ENCODE measurements at places on chromosomes 5 and 9. TPM values are rescaled to one million over a fixed set of nuclear protein-coding genes. Genes with fewer than 3 reads are reported as not detected.

BRIX1 gene
- 67.3 TPM for polyA plus RNA-seq

CBY3 gene
- not detected for polyA plus RNA-seq

HAPLN1 gene
- polyA plus RNA-seq = not detected

BAAT gene
- polyA plus RNA-seq = 10.1 TPM

- DNase-seq = no peak
Observed at GRCh38 chr9:34513567-34514214, 9.1 kb downstream of the ENHO start.

- DNase-seq = no peak
Observed at GRCh38 chr5:92849756-92850155, 731.3 kb downstream of the NR2F1-AS1 start.

DNA sequence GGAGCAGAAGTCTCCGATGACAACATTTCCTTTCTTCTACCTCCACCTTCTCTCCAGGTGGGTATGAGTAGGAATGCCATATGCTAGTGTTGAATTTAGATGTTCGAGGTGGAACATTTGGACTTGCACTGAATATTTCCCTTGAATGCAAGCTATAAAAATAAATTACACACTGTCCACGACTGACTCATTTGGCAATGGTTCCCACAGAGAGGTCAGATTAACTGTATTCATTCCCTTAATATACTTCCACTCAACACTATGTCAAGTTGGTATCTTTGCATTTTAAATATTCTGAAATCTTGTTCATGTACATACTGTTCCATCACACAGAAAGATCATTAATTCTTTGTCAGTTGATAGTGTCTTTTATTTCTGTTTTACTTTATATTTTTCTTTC lies 222.6 kb upstream of the PIK3R1 start:
- no peak for DNase-seq

Data from A549 (cell line).